Right renal cortex interstitium (tissue), 3 donors: ENCODE measurements at places on chromosomes 4 and X. TPM values are rescaled to one million over a fixed set of nuclear protein-coding genes. Genes with fewer than 3 reads are reported as not detected.

DNA sequence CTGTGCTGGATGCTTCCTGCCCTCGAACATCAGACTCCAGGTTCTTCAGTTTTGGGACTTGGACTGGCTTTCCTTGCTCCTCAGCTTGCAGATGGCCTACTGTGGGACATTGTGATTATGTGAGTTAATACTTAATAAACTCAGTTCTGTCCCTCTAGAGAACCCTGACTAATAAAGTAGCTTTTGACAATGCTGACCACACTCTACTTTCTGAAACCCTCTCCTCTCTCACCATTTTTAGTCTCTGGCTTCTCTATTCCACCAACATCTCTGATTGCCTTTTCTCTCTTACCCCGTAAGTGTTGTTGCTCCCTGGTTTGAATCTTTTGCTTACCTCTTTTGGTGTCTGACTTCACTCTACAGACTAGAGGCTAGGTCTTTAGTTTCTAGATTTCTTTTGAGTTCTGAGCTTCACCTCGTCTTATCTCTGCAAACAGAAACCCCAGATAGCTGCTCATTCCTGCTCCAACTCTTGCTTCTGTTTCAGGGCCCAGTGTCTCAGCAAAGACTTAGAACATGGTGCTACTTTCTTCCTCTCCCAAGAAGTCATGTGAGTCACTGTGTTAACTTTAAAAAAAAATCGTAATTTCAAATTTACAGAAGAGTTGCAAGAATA is 11.4 kb downstream of the TMSB4X start:
- no peak for DNase-seq

DNA sequence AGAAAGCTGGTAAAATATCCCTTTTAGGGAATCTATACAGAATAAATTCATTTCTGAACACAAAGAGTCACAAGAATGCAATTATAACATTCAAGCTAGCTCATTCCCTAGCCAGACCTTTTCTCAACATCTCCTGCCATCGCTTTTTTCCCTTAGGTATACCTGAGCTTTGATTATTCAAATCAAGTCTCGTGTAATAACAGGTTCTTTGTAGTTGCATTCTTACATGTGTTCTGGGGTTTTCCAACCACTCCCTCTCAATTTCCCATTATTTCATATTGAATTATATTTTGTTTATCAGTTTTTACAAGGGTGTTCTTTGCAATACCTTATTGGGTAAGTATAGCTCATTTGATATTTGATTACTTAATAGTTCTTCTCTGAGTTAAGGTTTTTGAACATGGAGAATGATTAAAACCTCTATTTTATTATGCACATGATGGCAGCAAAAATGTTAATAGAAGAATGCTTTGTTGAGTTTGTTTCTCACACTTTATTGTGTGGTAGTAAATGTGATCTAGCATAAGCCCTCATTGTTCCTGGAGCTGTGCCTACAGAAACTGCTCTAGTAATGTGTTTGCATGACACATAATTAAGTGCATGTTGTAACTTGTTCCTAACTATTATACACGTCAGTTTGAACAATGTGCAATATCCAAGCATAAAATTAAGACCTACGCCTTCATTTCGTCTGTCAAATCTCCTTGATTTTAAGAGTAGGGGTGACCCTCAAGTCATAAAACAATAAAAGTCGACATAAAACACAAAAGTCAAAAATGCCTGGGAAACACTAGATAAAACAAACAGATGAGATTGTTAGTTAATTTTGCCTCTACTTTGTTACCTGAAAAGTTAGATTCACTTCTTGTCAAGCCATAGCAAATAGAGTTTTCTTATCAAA is 124.0 kb upstream of the POF1B start:
- DNase-seq: no peak

CXCL1 gene
- 0.67 TPM for polyA plus RNA-seq

DNA sequence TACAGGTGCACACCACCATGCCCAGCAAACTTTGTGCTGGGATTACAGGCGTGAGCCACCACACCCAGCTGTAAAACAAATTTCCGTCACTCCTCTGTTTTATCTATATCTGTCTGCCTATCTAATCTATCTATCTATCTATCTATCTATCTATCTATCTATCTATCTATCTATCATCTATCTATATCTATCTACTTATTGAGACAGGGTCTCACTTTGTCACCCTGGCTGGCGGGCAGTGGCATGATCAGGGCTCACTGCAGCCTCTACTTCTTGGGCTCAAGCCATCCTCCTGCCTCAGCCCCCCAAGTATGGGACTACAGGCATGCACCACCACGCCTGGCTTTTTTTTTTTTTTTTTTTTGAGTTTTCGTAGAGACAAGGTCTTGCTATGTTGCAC is 20.6 kb downstream of the AKAP14 start:
- DNase-seq: no peak

BCAP31 gene
- polyA plus RNA-seq: 202 TPM

- DNase-seq: no peak
These were observed 2.7 kb downstream of the GASK1B start for GRCh38 chr4:158169931-158170690.

DNA sequence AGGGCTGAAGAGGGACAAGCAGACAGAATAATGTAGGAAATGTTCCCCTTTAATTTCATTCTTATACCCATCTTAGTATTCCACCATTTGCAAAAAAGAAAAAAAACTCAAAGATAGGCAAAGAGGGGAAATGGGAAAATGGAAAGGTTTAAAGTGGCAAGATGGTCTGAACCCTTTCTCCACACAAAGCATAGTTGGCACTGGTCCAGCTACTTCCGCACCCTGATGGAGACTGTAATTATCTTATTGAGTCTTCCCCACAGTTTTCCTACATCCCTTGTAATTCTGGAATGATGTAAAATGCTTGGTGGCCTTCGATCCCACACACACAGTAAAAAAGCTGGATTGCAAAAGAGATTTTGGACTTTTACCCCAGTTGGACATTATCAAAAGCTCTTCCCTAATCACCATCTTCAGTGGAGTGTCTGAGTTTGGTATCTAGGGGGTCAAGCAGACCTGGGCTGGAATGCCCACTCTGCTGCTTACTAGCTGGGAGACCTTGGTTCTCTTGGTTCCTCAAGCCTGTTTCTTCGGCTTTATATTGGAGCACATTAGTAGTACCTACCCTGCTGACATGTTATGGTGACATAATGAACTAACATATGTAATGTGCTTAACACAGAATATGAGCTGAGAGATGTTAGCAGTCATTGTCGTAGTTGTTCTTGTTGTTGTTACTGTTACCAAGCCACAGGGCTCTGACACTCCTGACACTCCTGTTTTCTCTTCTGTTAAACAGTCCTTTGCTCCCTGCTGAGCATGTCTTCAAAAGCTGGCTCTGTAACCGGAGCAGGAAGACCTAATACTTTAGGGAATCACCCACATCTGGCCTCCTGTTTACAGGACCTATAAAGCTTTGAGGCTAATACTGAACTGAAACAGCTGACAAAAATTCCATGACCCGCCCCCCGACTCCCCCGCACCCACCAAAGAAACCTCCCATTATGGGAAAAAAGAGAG is 4.7 kb downstream of the SRPX2 start:
- DNase-seq: no peak

DNA sequence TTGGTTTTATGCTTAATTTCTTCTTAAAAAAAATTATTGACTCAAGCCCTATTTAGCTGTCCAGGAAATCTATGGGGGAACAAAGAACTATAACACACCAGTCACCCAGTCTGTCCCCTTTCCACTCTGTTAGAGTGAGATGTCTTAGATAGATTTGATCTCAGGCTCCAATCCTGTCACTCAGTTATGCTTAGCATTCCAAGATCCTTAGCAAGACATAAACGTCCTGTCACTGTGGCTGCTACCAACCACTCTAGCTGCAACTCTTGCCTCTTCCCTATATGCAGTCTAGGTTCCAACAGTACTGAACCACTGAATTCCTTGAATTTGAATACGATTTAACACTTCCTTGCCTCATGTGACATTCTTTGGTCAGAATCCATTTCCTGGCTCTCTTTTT is 241.9 kb upstream of the NWD2 start:
- no peak for DNase-seq

ZDHHC15 gene
- polyA plus RNA-seq: 6.3 TPM

DNA sequence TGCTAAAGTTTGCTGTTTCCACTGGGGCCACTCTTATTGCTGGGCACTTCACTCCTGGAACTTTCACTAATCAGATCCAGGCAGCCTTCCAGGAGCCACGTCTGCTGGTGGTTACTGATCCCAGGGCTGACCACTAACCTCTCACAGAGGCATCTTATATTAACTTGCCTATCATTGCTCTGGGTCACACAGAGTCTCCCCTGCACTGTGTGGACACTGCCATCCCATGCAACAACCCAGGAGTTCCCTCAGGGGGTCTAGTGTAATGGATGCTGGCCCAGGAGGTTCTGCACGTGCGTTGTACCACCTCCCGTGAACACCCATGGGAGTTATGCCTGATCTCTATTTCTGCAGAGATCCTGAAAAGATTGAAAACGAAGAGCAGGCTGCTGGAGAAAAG is 41.8 kb upstream of the IQSEC2 start:
- DNase-seq: no peak

GRCh38 chr4:90580326-90580725 is 453.1 kb downstream of the CCSER1 start:
- DNase-seq: no peak

DNA sequence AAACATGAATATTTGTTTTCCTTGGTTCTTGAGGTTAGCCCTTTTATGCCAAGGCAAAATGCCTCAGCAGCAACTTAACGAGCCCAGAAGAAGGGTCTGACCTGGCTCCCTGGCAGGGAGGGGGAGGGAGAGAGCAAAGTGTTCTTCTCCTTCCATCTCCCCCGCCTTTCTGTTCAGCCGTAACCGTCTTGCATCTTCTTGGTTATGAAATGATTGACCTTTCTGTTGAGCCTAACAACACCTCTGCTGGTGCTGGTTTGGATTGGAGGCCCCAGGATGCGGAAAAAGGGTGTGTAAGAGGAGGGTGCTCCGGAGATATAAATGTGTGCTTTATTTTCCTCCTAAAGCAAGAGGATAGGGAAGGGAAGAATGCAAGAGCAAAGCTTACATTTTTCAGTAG is 44.7 kb downstream of the PTTG2 start:
- DNase-seq: no peak

DNA sequence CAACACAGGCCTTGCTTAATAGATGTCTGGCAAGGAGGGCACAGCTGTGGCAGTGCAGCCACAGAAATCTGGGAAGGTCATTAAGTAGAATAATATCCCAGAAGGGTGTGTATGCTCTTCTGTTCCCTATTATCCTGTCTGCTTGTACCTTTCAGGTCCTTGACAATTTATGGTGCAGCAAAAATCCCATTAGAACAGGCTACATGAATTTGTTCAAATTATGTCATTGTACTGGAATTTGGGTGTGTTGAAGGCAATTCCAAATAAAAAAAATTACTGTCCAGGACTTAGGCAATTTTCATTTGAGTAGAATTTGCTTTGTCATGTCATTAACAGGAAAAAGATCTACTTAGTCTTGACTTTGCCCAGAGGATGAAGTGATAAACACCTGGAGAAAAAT is 192.1 kb downstream of the IDS start:
- DNase-seq: no peak

UGT2A3 gene
- 86.3 TPM for polyA plus RNA-seq

DNA sequence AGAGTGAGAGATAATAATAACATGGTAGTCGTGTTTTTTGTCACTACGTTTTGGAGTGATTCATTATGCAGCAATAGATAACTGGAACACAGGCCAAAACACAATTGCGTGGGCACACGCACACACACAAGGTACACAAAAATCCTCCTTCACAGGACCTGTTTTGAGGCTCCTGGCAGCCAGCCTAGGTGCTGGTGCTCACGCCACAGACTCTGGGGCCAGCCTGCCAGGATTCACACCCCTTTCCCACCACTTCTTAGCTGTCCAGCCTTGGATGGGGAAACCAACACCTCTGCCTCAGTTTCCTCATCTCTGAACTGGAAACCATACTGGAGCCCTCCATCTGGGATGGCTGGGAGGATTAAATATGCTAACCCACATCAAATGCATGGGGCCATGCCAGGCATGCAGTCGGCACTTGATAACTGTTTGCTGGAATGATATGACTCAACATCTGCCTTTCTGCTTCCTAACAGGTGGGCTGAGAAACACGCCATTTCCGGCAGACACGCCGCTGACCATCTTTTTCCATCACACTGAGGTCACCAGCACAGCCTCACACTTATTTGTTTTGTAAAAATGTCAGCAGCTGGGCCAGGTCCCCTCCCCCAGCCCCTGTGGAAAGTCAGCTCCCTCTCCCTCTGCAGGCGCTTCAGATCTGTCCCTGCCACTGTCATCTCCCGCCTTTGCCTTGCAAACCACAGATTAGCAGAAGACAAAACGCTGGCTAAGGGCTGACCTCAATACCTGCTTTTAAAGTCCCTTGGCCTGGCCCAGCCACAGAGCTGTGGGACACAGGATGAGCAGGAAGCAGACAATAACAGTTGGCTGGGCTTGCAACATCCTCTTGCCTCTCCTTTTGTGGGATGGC is 237.5 kb downstream of the BCOR start:
- no peak for DNase-seq

UGT2B11 gene
- polyA plus RNA-seq: 1.8 TPM

GRCh38 chr4:98816386-98816785 is 112.5 kb downstream of the EIF4E start:
- DNase-seq: no peak

MAB21L2 gene
- not detected for polyA plus RNA-seq

DNA sequence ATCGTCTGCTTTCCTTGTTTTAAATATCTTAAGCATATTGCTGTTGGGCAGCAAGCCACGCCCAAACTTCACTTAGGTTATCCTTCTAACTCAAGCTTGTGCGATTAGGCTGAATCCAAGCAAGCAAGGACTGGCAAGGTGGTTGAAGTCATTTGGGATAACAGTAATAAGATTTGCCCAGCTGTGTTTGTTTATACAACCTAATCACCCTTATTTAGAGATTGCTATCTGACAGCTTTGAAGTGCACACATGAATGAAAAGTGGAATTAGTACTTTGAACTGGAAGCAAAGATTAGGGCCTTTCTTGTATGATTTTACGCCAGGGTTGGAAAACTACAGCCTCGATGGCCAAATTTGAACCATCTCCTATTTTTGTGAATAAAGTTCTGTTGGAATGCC is 182.1 kb downstream of the ASB9 start:
- no peak for DNase-seq

- no peak for DNase-seq
These were observed 309.4 kb downstream of the ARHGAP24 start for GRCh38 chr4:85784348-85784747.

GRCh38 chr4:101977076-101977475 is 186.5 kb downstream of the BANK1 start:
- DNase-seq: no peak

GRCh38 chrX:133461231-133461630 is 45.9 kb upstream of the GPC4 start:
- no peak for DNase-seq
